ENCODE measurements at places on chromosomes 12 and 14.

DNA sequence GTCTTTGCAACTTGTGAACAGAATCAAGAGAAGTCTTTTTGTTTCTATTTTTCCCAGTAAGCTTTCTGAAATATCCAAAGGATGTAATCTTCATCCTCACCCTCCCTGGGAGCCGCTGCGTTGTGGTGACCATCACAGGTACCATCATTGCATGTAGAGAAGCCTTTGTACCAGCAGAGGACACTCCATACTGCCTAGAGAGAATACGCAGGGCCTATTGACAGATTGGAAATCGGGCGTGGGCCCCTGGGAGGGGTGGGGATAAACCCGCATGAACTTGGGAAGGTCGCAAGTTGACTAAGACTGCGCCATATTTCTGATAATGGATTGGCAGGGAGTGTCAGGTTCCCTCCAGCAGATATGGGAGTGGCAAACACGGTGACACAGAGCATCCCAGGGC, 12.7 kb downstream of the KRT1 start:
- DNase-seq: no peak

- DNase-seq: no peak
These were observed 3.5 kb downstream of the FOS start for GRCh38 chr14:75282170-75282554.

DNA sequence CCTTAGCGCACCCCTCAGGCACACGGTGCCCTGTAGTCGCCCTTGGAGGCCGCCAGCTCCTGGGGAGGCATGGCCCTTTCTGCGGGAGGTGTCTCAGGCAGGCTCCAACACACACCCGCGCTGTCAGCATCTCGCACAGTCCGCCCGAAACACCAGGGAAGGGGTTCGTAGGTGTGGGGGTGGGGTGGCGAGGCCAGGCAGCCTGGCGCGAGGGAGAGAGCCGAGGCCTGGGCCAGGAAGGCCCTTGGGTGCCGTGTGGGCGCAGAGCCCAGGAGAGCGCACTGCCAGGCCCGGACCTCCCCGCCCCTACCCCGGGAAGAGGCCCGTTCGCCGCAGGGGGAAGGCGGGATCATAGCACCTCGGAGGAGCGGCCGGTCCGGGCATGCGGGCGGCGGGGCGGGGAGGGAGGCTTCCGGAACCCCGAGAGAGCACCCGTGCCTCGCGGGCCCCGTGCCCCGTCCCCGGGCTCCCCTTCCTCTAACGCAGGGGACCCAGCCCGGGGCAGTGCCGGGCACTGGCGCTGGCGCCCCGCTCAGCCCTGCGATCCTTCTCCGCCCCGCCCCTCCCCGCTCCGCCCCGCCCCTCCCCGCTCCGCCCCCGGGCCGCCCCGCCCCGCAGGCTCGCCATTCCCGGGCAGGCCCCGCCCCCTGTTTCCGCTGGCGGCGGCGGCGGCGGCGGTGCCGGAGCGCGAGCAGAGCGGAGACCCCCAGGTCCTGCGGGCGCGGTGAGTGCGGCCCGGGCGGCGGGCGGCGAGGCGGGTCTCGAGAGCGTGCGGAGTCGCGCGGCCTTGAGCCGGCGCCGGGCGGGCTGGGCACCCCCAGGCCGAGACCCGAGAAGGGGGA, at the start of gene TSPAN9:
Gene TSPAN9, plus strand, starts transcription at position 650 of the 842 bp plus-strand sequence. CDS start 123,815 bp downstream, outside the sequence.
- DNase-seq: no peak

GRCh38 chr12:106042037-106042436, 96.7 kb downstream of the NUAK1 start:
- DNase-seq: no peak

DNA sequence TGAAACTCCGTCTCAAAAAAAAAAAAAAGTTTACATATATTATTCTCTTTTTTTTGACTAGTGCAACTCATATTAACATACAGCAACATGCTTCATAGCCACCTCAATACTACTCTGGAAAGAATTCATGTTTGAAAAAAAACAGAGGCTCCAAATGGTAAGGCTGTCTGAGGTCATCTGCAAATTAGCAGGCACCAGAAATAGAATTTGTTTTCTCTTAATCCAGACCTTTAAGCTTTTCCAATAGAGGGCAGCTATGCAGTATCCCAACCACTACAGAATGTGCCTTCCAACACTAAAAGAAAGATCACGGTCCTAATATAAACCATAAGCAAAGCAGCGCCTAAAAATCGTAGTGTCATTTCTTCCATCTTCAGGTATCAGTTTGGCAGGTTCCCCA, 12.0 kb downstream of the C2CD5 start:
- no peak for DNase-seq

DNA sequence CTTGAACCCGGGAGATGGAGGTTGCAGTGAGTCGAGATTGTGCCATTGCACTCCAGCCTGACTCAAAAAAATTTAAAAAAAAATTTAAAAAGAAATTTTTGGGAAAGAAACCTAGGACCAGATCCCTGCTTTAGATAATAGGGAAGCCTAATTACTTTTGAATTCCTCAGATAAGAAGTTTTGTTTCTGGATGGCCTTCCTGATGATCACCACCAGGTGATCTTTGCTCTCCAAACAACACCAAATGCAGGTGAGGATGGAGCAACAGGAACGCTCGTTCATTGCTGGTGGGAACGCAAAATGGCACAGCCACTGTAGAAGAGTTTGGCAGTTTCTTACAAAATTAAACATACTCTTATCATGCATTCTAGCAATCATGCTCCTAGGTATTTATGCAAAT, 28.5 kb upstream of the KLC1 start:
- DNase-seq: no peak

- no peak for DNase-seq
These were observed 15.7 kb downstream of the KCNA5 start for GRCh38 chr12:5059358-5059757.

DNA sequence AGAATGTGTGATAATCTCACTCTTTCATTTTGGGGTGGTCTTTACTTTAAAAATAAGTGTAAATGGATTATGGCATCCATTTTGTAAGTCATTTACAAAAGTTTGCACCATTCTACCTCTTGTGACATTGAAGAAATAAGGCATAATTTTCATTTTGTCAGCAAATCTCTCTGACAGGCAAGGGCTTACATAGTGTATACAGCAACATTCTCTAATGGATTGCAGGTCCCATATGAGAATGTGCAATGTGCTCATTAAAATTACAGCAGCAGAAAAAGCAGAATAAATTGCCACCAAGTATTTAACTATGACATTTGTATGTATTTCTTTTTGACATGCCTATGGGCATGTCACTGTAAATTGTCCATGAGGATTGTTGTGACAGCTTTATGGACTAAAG, 223.6 kb downstream of the TMEM117 start:
- no peak for DNase-seq

GRCh38 chr12:125434936-125435443, 369.8 kb downstream of the AACS start:
- no peak for DNase-seq

DNA sequence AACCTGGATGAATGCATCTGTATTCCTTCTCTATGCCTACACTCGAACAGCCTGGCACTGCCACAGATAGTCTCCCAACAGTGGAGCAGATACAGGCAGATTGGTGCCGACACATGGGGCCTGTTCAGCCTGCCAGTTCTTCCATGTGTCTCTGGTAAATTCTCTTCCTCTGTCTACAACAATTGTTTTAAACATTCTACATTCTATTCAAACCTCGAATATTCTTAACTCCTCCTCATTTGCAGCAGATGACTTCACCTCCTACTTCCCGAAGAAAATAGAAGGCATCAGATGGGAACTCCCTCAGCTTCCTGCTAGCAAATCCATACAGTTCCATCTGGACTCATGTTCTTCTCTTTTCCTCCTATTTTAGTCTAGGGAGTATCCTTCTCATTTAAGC, 43.1 kb upstream of the OTOGL start:
- DNase-seq: no peak

- DNase-seq: no peak
These were observed 63.1 kb upstream of the SLC38A2 start for GRCh38 chr12:46435625-46436024.

DNA sequence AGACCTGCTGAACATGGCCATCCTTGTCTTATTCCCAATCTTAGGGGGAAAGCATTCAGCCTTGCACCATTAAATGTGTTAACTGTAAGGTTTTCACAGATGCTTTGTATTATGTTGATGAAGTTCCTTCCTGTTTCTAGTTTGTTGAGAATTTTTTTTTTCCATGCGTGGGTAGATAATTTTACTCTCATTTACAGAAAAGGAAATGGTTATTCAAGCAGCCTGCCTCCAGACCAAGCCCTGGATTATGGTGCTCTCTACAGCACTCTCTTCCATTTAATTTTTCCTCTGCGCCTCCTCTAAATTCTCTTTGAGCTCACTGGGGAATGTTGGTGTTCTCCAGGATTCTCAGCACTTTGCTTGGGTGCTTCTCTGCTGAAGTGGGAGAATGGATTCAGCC, 179.3 kb upstream of the PZP start:
- no peak for DNase-seq

GRCh38 chr14:45972416-45972815, 679.2 kb downstream of the RPL10L start:
- no peak for DNase-seq

DNA sequence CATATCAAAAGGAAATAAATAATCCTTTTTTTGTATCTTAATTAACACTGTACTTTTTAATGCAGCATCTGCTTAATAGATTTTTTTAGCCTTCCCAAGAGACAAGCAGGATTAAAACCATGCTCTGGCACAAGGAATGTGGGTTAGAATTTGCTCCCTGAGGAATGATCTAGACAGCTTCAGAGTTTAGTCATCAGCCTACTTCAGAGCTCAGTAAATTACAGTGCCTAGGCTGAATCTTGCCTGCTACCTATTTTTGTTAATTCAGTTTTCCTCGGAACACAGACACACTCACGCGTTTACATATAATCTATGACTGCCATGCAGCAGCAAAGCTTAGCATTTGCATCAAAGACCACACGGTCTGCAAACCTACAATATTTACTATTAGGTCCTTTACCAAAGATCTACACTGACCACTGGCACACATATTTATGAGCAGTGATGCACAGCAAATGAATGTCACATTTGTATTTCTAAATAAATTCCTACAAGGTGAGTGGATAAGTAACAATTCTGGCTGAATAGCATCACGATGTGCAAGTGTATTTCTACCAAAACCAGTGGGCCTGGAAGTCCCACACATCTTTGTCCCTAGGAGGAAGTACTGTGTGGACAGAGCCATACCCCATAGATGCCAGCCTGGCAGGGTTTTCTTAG, 309.8 kb upstream of the TMEM132C start:
- no peak for DNase-seq

GRCh38 chr14:92646952-92647796, 101.3 kb downstream of the LGMN start:
- DNase-seq: no peak

DNA sequence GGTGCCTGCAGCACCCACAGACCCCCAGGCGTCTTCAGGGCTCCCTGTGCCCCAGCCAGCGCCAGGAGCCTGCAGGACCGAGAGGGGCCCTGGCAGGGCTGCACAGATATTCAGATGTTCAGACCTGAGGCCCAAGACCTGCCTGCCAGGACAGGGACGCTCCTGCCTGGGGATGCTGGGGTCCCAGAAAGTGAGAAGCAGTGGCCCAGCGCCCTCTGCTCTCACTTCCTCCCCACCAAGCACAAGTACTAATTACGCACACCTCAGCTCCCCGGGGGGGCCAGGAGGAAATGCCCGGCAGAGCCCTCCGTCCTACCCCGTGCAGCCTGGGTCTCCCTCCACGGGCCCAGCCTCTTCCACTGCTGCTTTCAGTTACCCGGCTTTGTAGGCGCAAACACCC, 28.8 kb upstream of the INF2 start:
- DNase-seq: no peak

DNA sequence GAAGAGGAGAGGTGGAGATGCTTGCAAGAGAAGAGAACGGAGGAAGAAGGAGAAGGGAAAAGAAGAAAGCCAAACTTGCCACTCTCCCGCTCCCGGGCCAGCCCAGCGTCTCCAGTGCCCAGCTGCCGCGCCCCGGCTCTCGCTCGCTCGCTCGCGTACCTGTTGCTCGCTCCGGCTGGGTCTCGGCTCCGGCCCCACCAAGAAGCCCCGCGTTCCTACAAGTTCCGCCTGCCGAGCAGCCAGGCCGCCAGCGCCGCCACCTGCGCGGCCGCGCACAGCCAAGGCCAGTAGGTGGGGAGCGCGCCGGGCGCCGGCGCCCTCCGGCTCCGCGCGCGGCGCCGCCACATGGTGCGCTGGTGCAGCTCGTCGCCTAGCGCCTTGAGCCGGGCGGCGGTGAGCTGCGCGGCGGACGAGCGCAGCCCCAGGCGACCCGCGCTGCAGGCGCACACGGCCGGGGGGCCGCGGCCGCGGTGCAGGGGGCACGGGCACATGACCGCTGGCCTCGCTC, 370 bp downstream of the HRK start:
- DNase-seq: no peak

DNA sequence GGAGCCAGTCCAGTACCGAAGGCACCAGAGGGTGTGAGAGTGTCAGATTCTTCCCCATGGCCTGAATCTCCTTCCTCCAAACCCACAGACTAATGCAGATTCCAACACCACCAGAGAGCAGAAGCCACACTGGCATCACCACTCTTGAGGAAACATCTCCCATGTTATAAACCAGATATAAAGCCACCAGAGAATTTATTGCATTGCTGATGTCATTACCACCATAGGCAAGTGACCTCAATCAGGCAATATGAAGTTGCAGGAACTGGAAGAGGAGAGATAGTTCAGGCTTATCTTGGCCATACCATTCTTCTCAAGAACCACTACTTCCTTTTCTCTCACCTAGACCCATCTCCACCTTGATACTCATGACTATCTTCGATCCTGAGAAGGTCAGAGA, 653.4 kb downstream of the TMEM121 start:
- DNase-seq: no peak

DNA sequence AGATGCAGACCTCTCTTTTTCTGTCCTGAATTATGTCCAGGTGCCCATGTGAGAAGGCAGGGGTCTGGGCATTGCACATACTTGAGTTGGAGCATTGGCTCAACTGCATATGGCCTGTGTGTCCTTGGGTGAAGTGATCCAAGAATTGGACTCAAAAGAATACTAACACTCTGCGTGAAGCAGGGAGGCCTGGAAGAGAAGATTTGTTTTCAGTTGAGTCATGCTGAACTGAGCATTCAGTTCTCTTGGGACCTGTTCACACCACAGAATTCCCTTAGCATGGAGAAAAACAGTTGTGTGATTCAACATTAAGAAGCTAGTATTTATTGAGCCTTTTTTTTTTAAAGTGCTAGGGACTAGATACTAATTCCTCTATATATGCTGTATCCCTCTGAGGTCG, 164.7 kb upstream of the TBX3 start:
- DNase-seq: no peak

- peak; percentile 60 for DNase-seq
These were observed 67.2 kb downstream of the RIC8B start for GRCh38 chr12:106841510-106842302.
